ENCODE measurements at places on chromosomes 1 and 21.

- no peak for DNase-seq
Observed at GRCh38 chr1:83967336-83967735, 31.6 kb downstream of the TTLL7 start.

DNA sequence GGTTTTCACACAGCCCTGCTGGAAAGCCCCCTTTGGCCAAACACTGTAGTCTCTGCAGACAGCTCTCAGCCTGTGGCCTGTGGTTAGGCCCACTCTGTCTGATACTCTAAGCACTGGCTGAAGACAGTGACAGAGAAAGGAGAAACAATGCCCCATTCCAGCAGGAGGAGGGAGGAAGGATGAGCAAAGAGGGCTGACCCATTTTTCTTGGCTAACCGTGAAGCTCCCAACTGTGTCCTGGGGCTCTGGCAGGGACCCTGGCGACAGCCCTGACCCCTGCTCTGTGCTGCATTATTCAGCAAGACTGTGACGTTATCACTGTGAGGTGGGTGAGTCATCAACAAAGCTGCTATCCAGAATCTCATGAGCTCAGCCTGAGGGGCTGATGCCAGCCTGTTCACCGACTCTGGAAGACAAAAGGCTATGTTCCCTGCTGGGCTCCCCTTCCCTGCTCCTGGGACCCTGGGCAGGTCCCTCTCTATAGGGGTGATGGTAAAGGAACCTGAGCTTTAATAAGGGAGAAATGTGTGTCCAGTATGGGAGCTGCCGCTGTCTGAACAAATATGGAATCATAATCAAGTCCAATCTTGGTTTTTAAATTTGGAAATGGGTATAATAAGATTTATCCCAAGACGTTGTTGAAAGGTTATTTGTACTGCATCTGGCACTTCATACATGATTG is 107.0 kb downstream of the RHOU start:
- no peak for DNase-seq

- DNase-seq = no peak
Observed at GRCh38 chr1:234755449-234755863, 145.5 kb upstream of the IRF2BP2 start.

- no peak for DNase-seq
Observed at GRCh38 chr1:107450899-107451664, 310.2 kb downstream of the NTNG1 start.

- DNase-seq = no peak
Observed at GRCh38 chr21:36661511-36662309, 37.2 kb upstream of the SIM2 start.

DNA sequence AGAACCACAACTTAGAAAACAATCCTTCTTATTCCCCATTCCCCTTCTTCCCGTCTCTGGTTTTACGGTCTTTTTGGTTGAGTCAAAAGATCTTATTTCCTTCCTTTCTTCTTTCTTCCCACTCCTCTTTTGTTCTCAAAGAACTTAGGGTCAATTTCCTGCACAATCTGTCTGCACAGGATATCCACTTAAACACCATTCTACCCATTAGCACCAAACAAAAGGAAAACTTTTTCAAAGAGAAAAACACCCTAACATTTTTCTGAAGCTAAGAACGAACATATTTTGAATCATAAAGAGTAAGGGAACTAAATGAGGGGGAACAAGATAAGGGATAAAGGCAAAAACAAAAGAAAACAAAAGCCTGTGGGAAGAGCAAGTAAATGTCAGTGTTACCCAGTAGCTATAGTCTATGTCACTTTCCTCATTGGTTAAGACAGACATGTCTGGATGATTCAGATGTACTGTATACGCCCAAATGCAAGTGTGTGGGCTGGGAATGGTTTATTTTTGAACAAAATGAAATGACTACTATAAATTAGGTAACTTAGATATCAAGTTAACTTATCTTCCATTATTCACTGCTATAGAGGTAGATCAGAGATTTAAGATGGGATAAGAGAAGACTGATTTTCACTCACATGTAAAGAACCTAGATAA is 59.9 kb downstream of the TOR3A start:
- no peak for DNase-seq

- DNase-seq = no peak
Observed at GRCh38 chr1:22057861-22058260, 5.4 kb downstream of the CDC42 start.

DNA sequence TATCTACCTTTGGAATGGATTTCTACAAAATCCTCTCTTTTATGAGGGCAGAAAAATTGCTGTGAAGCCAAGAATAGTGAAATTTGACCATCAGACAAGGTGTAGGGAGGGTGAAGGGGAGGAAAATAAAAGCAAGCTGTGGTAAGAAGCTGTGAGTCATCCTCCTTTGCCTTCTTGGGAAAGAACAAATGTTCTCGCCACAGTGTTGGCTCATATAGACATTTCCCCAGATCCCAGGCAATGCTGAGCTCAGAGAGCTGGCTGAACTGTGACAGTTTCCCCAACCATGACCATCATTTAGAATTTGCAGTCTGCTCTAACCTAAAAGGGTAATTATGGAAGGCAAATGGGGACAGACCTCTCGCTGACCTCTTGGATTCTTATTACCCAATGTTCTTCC is 235.4 kb downstream of the PBX1 start:
- no peak for DNase-seq

DNA sequence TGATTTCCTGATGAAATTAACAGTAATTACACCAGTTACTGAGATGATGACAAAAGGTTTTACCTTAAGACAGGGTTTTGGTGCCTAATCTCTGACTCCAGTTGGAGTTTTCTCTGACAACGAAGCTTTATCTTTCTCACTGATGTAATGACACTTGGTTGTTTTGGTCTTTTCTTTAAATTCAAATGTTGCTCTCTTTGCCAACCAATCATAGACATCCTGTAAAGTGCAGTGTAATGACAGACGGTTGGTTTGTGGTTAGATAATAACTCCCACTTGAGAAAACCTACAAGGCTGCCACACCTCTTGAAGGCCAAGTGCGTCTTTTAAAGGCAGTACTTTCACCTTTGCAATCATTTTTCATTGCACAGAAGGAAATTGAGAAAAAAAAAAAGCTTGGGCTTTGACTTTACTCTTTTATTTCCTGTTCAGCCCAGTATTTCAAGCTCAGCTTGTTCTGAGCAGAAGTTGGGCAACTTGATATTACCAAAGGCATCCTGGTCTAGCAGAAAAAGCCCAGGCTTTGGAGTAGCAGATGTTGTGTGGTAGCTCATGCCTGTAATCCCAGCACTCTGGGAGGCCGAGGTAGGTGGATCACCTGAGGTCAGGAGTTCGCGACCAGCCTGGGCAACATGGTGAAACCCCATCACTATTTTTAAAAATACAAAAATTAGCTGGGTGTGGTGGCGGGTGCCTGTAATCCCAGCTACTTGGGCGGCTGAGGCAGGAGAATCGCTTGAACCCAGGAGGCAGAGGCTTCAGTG is 14.9 kb downstream of the PDIK1L start:
- no peak for DNase-seq

- no peak for DNase-seq
Observed at GRCh38 chr1:53572065-53572814, 113.0 kb downstream of the DMRTB1 start.

DNA sequence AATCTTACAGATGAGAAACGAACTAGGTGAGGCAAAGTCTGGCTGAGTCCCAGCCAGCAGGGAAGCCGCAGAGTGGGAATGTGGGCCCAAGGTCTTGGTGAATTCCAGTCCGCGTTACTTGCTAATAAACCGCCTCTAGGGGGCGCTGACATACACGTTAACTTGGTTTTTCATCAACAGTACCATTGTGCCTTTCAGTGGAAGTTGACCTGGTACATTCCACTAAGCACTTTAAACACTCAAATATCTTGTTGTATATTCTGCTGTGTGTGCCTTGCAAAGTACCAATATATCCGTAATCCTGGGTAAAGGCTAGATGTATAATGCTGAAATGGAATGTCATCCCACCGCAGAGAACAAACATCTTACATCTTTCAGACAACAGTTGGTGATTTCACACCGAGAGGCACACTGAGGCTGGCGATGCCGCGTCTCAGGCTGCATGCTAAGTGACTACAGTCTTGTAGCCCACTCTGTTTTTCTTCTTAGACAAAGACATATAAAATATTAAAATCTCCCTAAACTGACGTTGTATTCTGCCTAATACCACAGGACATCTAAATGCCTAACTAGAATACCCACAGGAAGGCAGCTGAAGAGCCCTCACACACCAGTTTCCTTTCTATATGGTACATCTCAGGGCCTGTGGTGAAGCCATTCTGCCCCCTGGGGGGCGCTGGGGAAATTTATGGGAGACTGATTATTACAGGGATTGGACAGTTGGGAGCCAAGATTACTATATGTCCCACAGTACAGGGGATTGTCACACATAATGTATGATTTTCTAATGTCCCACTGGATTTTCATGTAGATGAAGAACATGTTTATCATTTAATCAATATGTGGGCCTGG is 49.2 kb upstream of the C1orf198 start:
- no peak for DNase-seq

GRCh38 chr1:92505015-92505692 is 18.4 kb upstream of the GFI1 start:
- DNase-seq = no peak

- DNase-seq = no peak
Observed at GRCh38 chr1:95003433-95003738, 69.4 kb downstream of the ALG14 start.

DNA sequence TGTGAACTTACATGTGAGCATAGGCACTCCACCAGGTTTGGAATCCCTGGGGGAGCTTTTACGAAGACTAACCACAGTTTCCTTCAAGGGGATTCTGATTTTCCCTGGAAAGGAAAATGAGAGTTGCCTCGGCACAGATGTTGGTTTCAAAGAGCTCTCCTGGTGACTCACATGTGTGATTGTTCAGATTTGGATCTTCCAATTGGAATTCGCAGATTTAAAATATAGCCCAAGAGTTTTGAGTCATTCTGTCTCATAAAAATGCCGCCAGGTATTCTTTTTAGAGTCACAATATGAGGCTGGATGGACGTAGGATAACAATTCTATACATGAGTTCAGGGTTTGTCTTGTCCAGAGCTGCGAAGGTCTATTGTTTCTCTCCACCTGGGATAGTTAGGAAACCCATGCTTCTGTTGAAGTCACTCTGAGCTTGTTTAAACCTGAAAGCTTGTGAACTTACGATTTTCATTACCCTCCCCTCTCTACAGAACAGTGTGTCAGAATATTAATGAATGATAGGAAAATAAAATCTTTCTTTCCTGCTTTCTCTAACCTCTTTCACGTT is 64.9 kb downstream of the TGFB2 start:
- no peak for DNase-seq

DNA sequence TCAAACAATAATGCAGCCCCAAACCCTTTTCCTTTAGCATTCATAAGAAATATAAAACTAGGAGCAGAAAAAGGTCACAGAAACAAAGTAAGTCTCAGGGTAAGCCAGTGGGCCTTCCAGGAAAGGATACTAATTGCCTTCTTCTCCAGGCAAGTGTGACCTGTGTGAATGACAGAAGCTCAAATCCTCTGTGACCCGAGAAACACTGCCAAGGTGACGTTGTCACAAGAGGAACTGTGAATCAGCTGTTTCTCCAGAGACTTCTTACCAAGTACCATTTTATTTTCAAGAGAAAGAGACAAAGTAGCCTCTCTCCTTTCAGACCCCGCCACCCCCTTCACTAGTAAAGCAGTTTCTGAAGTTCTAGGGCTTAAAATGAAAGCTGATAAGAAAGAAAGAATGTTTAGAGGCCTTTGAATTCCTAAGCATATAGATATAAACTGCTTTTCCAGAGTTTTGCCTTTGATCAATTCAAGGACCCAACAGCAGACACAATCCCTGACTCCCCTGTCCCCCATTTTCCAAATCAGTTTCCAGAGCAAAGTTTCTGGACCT is 155.6 kb downstream of the NUF2 start:
- DNase-seq = no peak

DNA sequence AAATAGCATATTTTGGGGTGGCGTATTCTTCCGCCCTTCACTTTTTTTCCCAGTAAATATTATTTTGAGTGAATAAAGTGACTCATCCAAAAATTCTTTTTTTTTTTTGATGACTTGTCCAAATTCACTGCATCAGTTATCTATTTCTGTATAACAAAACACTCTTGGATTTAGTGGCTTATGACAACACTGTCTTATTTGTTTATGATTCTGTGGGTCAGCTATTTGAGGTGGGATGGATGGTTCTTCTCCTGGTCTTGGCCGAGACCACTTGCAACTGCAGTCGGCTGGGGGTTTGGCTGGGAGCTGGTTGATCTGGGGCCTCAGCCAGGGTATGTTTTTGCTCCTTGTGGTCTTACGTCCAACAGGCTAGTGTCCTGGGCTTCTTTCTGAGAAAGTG is 39.9 kb upstream of the SRSF10 start:
- DNase-seq = no peak

DNA sequence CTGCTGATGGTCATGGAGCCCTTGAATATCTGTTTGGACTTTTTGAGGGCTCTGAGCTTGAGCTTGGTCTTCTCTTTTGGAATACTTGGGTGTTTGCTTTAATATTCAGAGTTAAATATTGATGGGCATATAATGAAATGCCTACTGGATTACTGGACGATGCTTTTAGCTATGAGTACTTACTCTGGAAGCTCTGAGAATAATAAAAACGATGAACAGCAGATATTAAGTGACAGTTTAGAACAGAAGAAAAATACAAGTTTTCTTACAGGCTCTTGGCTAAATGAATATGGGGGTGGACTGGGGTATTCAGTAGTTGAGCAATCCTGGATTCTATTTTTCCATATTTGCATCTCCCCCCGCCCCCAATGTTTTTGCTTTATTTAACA is 20.7 kb downstream of the GALNT2 start:
- DNase-seq = no peak

DNA sequence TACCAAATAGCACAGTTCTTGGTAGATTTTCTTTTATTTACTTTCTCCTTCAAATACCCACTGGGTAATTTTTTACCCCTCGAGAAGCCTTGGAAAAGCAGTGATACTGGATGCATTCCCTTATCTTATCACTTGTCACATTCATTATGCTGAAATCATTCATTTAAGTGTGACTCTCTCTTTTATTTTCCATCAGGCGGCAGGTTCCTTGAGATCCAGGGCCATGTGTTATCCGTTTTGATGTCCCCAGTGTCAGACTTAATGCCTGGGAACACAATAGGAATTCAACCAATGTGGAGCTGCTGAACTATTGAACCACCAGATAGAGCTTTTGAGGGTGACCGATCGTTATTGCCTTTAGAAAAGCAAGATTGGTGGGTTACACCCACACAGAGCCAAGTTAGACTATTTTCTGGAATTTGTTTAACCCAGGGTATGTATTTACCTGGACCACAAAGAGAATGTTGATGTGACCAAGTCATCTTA is 51.5 kb upstream of the ATP5PO start:
- no peak for DNase-seq

GRCh38 chr1:168164771-168165170 is 14.0 kb upstream of the TIPRL start:
- no peak for DNase-seq

GRCh38 chr1:93993731-93994130 is 84.5 kb upstream of the GCLM start:
- DNase-seq = no peak

DNA sequence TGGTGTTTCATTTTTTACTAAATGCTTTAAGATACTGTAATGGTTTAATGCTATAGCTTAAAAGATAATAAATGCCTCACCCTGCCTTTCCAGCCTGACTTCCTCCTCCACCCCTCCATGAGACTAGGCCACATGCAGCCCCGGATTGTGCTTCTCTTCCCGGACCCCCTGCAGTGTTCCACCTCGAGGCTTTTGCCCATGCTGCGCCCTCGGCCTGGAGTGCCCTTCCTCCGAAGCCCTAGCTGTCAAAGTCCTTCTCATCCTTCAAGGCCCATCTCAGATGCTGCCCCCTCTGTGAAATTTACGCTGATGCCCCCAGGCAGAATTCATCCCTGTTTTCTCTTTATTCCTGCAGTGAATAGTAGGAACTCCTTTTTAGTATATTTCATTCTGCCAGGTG is 98.5 kb downstream of the ATP5PO start:
- DNase-seq = no peak
